PC-3 (cell line): ENCODE measurements at places on chromosomes 12 and 14. TPM values are rescaled to one million over a fixed set of nuclear protein-coding genes. Genes with fewer than 3 reads are reported as not detected.

- H3K4me1 ChIP-seq = no peaks in the 10 kb centered on the region
- H3K4me3 ChIP-seq = no peak overlapping the region
- H3K36me3 ChIP-seq = no peaks in the 10 kb centered on the region
- H3K27ac ChIP-seq = no peak overlapping the region
- DNase-seq = no peak
- H3K27me3 ChIP-seq = peaks cover 60% of the 10 kb centered on the region
These were observed 1041.8 kb downstream of the VRK1 start for GRCh38 chr14:97838986-97839385.

GRCh38 chr12:91567100-91567485 is 384.5 kb upstream of the DCN start:
- H3K27me3 ChIP-seq = no peaks in the 10 kb centered on the region
- no peak overlapping the region for H3K4me3 ChIP-seq

- DNase-seq = no peak
- peaks cover 3% of the 10 kb centered on the region; the same call in 1 of the 2 replicates for H3K36me3 ChIP-seq
- H3K4me1 ChIP-seq = no peaks in the 10 kb centered on the region
These were observed 37.3 kb upstream of the ATXN2 start for GRCh38 chr12:111636209-111636945.

- H3K4me3 ChIP-seq = no peak overlapping the region
- no peak overlapping the region for H3K27ac ChIP-seq
- DNase-seq = no peak
- H3K27me3 ChIP-seq = no peaks in the 10 kb centered on the region
- H3K36me3 ChIP-seq = no peaks in the 10 kb centered on the region
These were observed 140.0 kb downstream of the TMEM121 start for GRCh38 chr14:105666420-105666819.

The ATXN3 gene
- total RNA-seq = 20.4 and 49.3 TPM in 2 replicates

The DHRS2 gene
- 40.9 and 43.2 TPM in 2 replicates for total RNA-seq

The TEX52 gene
- total RNA-seq = not detected in 2 replicates

The ABCC9 gene
- 0.23 and 0.33 TPM in 2 replicates for total RNA-seq
